ENCODE measurements at places on chromosomes 2 and 18. TPM values are rescaled to one million over a fixed set of nuclear protein-coding genes. Genes with fewer than 3 reads are reported as not detected.

GRCh38 chr2:85095094-85095493, 38.1 kb upstream of the TCF7L1 start:
- DNase-seq, result no peak
- no peak overlapping the region for H3K4me3 ChIP-seq
- no peaks in the 10 kb centered on the region for H3K36me3 ChIP-seq
- H3K27ac ChIP-seq, result no peak overlapping the region

Gene COBLL1
- 17.3 TPM for total RNA-seq

- no peaks in the 10 kb centered on the region for H3K4me1 ChIP-seq
- H3K27me3 ChIP-seq, result no peaks in the 10 kb centered on the region
- H3K27ac ChIP-seq, result no peak overlapping the region
- no peaks in the 10 kb centered on the region for H3K36me3 ChIP-seq
- no peak for DNase-seq
These were observed 12.6 kb upstream of the RAB1A start for GRCh38 chr2:65142515-65142914.

GRCh38 chr2:10166676-10167292, 44.2 kb downstream of the RRM2 start:
- no peaks in the 10 kb centered on the region for H3K36me3 ChIP-seq
- H3K27me3 ChIP-seq, result no peaks in the 10 kb centered on the region
- DNase-seq, result no peak
- no peak overlapping the region for H3K4me3 ChIP-seq
- H3K4me1 ChIP-seq, result no peaks in the 10 kb centered on the region
